ENCODE measurements at places on chromosomes 1 and 21.

DNA sequence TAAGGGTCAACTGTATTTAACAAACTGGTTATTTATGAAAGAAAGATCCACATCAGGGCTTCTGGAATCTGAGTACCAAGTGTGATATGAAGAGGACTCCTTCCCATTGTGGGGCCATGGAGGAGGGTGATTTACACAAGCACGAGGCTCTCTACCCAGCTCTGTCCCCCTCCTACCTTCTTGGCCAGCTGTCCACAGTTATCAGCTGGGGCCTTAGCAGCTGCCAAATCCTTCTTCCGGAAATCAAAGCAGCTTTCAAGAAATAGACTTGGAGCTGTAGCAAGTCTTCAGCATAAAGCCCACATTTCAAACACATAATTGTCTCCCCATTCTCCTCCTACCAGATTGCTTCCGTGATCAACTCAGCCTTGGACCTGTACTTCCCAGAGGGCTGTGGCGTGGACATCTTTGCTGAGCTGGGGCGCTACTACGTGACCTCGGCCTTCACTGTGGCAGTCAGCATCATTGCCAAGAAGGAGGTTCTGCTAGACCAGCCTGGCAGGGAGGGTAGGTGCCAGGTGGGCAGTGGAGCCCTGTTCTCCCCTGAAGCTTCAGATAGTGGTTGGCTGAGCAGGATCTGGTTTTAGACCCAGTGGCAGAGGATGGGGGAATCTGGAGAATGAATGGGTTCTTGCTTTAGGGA is 15.5 kb downstream of the AZIN2 start:
- DNase-seq = no peak

- DNase-seq = no peak
Measured at GRCh38 chr1:229114315-229114714, 156.6 kb upstream of the RAB4A start.

DNA sequence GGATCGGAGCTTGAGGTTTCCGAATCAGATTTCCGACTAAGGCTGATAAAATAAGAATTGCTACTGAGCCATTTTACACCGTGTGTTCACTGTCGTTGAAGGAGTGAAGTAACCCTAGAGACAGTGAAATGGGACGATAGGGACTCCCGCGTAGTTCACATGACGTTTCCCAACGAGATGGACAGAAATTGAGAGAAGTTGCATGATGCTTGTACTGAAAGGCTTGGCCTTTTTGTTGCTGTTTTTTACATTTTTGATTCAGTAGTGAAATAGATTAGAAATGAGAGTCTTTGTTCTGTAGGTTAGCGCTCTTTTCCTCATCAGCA is 1.2 kb downstream of the KHDRBS1 start:
- no peak for DNase-seq

GRCh38 chr1:243234978-243235647 is 20.0 kb downstream of the CEP170 start:
- DNase-seq = no peak

DNA sequence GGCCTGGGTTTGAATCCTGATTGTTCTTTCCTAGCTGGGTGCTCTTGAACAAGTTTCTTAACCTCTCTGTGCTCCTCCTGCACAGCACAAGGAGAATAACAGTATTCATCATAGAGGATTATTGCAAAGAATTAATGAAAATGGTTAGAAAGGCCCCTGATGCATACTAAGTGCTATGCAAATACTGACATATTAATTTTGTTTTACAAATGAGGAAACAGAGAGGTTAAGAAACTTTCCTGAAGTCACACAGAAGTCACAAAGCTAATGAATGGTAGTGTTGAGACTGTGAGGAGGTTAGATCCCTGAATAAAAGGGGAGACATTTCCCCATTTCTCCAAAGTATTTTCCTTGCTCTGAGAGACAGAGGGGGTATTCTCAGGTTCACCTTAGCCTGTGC is 99.0 kb downstream of the KCNJ6 start:
- DNase-seq = no peak

GRCh38 chr1:181152892-181153633 is 64.6 kb downstream of the IER5 start:
- DNase-seq = peak; percentile 46

DNA sequence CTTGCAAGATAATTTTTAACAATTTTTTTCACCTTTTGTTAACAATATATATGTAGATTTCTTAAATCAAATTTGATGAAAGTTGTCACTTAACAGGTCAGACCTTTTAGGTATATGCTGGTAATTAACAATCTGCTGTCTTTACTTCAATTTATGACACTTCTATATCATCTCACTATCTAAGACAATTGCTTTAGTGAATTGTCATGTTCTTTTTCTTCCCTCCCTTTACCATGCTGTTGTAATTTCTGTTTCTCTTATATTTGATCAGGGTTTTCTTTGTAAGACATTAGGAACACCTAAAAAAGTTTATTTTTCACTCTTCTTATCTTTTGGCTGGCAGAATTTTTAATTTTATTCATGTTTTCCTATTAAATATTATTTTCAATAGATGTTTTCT is 2.0 kb downstream of the IFI16 start:
- DNase-seq = no peak

DNA sequence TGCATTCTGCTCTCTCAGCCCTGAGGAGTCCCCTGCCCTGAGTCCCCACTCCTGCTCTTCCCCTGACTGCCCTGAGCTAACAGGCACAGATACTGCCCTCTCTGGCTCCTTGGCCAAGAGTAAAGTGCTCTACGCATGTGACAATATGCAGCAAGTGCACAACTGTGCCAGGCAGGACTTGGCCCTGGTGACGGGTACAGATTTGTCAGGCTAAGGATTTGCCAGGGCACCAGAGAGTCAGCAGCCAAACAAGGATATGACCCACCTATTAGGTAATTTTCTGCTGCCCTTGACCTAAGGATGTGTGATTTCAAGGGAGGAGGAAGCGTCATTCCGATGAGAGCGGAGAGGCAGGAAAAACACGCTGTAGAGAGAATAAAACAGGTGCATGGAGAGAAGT is 339.0 kb downstream of the PTPRU start:
- no peak for DNase-seq

GRCh38 chr1:39127513-39127912 is 77.0 kb upstream of the MACF1 start:
- no peak for DNase-seq

DNA sequence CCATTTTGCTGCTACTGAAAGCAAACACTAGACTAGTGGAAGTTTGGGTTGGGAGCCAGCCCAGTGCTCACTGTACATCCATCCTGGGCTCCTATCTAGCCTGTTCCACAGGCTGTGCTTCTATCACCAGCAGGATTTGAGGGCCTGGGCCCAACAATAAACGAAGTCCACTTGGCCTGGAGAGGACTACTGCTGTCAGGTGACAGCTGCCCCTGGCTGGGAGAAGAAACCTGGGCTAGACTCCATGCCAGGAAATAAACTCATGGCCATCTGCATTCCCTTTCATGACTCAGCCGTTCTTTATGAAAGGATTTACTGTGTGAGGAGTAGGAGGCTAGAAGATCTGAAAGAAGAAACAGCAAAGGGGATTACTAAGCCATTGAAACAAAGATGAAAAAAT is 35.5 kb downstream of the COLGALT2 start:
- no peak for DNase-seq

DNA sequence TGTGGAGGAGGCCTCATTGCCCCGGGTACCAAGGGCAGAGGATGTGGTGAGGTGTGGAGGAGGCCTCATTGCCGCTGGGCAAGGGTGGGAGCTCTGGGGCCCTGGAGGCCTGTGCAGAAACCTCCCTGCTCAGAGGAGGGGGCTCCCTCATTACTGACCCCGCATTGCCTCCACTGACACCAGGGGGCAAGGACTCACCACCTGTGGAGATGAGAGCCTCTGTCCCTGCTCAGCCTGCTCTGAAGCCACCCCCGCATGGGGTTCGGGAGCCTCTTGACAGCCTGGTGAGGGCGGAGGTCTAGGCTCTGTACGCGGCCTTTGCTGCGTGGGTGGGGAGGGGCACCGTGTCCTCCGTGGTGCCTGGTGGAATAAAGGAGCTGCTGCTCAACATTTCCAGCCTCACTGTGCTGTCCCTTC is 95.0 kb upstream of the COL6A1 start:
- DNase-seq = no peak

GRCh38 chr1:203428981-203429599 is 46.5 kb upstream of the PRELP start:
- DNase-seq = no peak

GRCh38 chr1:43235040-43235439 is 34.7 kb upstream of the TMEM125 start:
- DNase-seq = no peak

DNA sequence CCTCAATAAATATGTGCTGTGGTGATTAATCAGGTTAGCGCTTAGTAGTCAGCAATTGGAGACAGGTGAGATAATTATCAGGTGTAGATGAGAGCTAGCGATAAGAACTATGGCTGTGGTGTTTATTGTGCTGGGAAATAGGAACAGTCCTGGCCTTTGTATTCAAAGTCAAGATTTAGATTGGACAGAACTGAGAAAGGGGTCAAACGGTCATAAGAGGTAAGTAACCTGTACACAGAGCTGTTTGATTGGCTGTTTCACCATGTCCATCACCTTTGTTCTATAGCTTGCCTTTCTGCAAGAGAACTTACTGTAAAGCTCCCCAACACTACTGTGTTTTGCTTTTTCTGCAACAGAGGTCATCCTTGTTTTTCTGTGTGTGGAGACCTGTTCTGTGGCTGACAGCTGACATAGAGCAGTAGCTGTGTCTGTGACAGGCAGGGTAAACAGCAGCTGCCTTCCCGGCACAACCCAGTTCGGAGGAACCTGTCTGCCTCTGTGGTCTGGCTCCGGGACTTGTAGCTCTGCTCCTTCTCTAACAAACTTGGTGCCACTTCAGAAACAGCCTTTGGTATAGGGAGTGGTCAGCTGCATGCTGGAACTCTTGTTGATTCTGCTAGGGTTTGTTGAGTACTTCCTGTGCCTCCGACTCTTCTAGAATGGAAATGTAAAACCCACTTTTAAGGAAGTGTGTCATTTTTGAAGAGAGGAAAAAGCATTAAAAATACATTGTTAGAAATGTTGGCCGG is 21.1 kb upstream of the CDC42 start:
- no peak for DNase-seq

- DNase-seq = no peak
Measured at GRCh38 chr1:5720045-5720444, 272.2 kb downstream of the NPHP4 start.

GRCh38 chr1:236507022-236507700 is 16.6 kb upstream of the LGALS8 start:
- DNase-seq = no peak

DNA sequence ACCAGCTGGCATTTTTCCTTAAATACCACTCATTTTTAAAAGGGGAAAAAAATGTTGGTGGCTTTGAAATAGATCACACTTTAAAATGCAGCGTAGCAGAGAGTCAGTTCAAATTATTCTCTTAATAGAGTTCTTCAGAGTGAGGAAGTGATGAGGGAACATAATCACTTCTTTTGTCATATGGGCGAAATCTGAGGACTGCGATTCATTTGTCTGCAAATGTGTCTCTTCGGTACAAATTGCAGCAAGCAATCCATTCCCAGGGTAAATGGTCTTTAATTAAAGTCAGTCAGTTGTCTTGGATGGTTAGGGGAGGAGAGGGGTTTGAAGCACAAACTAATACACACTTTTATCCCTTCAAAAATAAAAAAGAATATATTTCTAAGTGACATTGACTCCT is 86.0 kb upstream of the SELENON start:
- DNase-seq = no peak

DNA sequence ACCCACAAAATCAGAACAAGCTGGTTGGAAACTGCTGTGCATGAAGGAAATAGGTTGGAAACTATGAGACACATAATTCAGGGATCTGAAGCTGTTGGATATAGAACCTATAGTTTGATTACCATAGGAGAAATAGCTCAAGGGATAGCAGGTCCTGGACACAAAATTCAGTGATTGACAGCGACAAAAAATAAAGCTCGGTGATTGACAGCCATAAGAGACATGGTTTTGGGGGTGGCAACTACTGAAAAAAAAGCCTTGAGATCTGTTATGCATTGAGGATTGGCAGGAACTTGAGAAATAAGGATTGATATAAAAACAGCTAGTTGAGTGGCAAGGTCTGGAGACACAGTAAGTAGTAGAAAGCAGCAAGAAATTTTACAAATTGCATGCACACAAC is at the start of gene KRTAP25-1:
Gene KRTAP25-1, minus strand, starts transcription at position 300 of the 400 bp plus-strand sequence. Its CDS starts 24 bp downstream, at position 276.
- DNase-seq = no peak

Measured in GM19239 (cell line).